ENCODE measurements at places on chromosomes 2 and 18.

DNA sequence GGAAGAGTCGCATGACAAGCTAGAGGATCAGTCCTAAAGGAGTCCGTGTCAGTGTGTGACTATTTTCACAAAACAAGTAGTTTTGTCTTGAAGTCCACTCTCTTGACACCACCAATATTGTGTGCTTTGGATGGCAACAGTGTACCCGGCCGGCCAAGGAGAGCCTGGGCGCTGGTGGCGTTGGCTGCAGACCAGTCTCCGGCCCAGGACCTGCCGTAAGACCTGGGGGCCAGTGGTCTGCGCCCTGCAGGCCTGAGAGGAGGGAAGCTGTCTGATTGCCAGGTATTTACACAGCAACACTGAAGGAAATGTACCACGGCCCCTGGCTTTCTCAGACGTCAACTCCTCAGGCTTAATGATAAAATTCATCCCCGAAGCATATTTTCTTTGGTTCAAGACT lies 472.4 kb upstream of the SALL3 start:
- DNase-seq: no peak

DNA sequence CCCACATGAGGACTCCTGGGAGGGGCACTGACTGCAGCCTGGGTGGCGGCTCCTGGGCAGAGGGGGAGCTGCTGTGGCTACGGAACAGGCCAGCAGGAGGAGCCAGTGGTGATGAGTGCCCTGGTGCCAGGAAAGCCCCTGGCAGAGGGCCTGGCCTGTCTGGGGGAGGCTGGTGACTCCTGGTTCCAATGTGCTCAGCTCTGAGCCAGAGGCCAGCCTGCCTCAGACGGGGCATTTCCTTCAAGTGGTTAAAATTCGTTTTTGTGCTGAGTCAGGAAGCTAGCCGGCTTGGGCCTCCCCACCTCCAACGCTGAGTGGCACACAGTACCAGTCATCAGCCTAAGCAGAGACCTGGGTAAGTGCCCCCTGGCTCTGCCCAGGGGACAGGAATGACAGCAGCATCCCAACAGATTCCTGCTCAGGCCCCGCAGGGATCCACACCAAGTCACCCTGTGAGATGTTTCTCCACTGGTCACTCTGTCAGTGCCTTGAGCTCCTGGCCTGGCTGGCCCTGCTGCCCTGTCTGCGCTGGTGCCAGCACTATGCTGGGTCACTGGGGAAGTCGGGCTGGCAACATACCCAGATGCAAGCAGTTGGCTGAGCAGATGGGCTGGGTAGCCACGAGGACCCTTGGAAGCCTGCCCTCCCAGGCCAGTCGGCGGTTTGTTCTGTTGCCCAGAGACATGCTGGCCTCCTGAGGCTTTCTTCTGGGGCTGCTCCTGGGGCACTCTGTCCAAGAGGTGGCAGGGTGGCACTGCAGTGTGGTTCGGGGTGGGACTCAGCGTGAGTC lies 7.1 kb upstream of the KLF11 start:
- DNase-seq: peak; percentile 21

GRCh38 chr2:162057426-162057825 lies 16.6 kb downstream of the DPP4 start:
- DNase-seq: no peak

DNA sequence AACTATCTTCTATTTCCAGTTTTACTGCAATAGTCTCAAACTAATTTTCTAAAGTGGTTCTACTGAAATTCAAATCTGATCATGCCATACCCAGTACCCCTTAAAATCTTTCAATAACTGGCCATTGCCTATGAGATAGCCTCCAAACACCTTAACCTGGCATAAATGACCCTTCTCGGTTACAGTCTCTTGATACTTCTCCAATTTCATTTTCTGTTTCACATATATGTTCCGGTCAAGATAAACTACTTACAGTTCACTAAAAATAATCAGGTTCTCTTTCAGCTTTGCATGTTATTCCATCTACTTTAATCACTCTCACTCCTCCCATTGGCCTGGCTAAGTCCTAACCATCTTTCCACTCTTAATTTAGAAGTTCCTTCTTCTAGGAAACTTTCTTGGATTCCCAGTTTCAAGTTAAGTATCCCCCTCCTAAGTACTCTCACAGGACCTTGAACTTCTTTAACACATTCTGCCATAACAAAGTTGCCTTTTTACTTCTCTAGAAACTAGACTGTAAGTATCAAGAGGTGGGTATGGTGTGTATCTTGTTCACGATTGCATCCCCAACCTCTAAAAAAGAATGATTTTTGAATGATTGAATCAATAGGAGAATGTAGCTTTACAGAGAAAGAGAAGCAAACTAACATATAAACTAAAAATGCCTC lies 110.2 kb upstream of the RBBP8 start:
- no peak for DNase-seq
